Karpas-422 (cell line): ENCODE measurements at places on chromosomes 3 and 15. TPM values are rescaled to one million over a fixed set of nuclear protein-coding genes. Genes with fewer than 3 reads are reported as not detected.

The ETFA gene
- total RNA-seq, result 128 and 170 TPM in 2 replicates

The ACKR2 gene
- total RNA-seq, result 0.43 and 1.9 TPM in 2 replicates

The ZNF609 gene
- 26.7 and 29.6 TPM in 2 replicates for total RNA-seq

The ATP13A5 gene
- total RNA-seq, result not detected in 2 replicates

The NAALADL2 gene
- total RNA-seq, result 0.29 TPM in 1 of 2 replicates, not detected in the other

The SOX14 gene
- total RNA-seq, result not detected in 2 replicates

The MLF1 gene
- total RNA-seq, result not detected in 2 replicates

The LRRC2 gene
- total RNA-seq, result not detected in 2 replicates
